CD4-positive, alpha-beta memory T cell (primary cell): ENCODE measurements at places on chromosomes 16 and 17. TPM values are rescaled to one million over a fixed set of nuclear protein-coding genes. Genes with fewer than 3 reads are reported as not detected.

GRCh38 chr16:50208460-50208931 is 55.4 kb downstream of the TENT4B start:
- H3K4me3 ChIP-seq: no peak overlapping the region
- H3K36me3 ChIP-seq: peaks cover 14% of the 10 kb centered on the region
- H3K27me3 ChIP-seq: no peaks in the 10 kb centered on the region
- no peak for DNase-seq
- no peak overlapping the region for H3K27ac ChIP-seq

GRCh38 chr16:56777001-56777400 is 47.1 kb downstream of the NUP93 start:
- no peaks in the 10 kb centered on the region for H3K27me3 ChIP-seq
- H3K27ac ChIP-seq: no peak overlapping the region

GRCh38 chr16:24918641-24919040 is 72.9 kb downstream of the SLC5A11 start:
- H3K4me3 ChIP-seq: no peak overlapping the region
- peaks cover 22% of the 10 kb centered on the region for H3K36me3 ChIP-seq
- DNase-seq: no peak
- H3K27ac ChIP-seq: no peak overlapping the region

- peaks cover 5% of the 10 kb centered on the region for H3K4me1 ChIP-seq
- no peaks in the 10 kb centered on the region for H3K36me3 ChIP-seq
- H3K27me3 ChIP-seq: no peaks in the 10 kb centered on the region
- no peak overlapping the region for H3K4me3 ChIP-seq
These were observed 75.3 kb downstream of the KSR1 start for GRCh38 chr17:27531469-27531961.

GRCh38 chr16:69399361-69399760 is 13.6 kb upstream of the TERF2 start:
- H3K27ac ChIP-seq: no peak overlapping the region
- no peak for DNase-seq
- H3K4me1 ChIP-seq: peaks cover 4% of the 10 kb centered on the region
- H3K36me3 ChIP-seq: no peaks in the 10 kb centered on the region
- no peak overlapping the region for H3K4me3 ChIP-seq

- H3K27ac ChIP-seq: peak overlapping the region; percentile 99
- peak overlapping the region; percentile 95 for H3K4me3 ChIP-seq
- no peaks in the 10 kb centered on the region for H3K36me3 ChIP-seq
- DNase-seq: peak; percentile 58
- no peaks in the 10 kb centered on the region for H3K27me3 ChIP-seq
These were observed 1.0 kb upstream of the ARMC5 start for GRCh38 chr16:31458073-31458843.

DNA sequence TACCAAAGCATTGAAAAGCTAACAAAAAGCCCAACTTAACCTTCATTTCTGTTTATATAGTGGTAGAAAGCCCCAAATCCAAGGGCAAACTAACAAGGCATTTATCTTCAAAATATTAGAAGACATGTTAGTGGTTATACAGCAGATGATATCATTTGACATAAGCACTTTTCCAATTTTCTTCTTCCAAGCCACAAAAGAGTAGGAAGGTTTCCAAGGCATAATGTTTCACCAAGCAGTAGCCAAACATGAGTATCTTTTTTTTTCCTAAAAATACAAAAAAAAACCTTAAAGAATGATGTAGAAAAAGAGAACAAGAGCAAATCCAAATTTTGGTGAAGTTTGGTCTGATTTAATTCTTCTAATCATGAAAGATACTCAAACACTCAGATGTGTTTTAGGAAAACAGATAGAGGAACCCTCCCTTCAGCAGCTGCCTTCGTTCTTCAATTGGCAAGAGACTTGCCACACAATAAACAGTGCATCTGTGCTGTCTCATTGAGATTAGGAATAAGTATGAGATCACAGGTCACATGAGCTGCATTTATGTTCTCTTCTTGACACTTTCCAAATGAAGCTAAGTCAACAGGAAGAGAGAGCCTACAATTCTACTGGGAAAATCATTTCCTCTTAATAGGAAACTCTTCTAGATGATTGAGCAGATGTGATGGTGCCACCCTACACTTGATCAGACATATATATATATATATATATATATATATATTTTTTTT is 106.7 kb downstream of the TTC19 start:
- H3K4me3 ChIP-seq: no peak overlapping the region
- peaks cover 24% of the 10 kb centered on the region for H3K36me3 ChIP-seq
- DNase-seq: no peak
- H3K27me3 ChIP-seq: no peaks in the 10 kb centered on the region
- no peaks in the 10 kb centered on the region for H3K4me1 ChIP-seq

- no peak overlapping the region for H3K4me3 ChIP-seq
- no peaks in the 10 kb centered on the region for H3K27me3 ChIP-seq
- H3K36me3 ChIP-seq: no peaks in the 10 kb centered on the region
These were observed 60.9 kb upstream of the TNRC6A start for GRCh38 chr16:24668481-24669061.

DNA sequence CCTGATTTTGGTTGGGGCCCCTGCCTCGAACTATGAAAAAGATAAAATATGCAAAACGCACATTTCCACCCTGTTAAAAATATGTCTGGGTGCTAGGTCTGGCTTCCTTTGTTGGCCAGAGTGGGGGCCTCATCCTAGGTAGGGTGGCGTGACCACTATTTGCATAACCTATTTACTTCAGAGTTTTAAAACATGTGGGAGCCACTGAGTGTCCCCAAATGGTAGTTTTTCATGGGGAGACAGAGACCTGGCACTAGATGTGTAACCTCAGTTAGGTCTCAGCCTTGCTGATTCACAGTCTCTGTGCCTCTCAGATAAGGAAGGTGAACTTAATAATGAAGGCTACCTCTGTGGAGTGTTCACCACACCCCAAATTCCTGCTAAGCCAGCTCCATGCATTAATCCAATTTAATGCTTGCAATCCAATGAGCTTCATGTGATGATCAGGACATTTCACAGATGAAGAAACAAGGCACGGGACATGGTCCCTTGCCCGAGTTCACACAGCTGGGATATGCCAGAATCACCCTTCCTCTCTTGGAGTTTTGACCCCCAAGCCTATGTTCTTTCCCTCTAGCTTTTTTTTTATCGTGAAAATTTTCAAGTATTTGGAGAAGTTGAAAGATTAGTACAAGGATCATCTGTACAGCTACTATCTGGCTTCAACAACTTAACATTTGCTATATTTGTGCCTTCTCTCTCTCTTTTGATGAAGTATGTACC is 103.4 kb downstream of the IRF8 start:
- H3K27ac ChIP-seq: no peak overlapping the region
- no peaks in the 10 kb centered on the region for H3K36me3 ChIP-seq
- H3K4me3 ChIP-seq: no peak overlapping the region
- H3K4me1 ChIP-seq: peaks cover 17% of the 10 kb centered on the region

DNA sequence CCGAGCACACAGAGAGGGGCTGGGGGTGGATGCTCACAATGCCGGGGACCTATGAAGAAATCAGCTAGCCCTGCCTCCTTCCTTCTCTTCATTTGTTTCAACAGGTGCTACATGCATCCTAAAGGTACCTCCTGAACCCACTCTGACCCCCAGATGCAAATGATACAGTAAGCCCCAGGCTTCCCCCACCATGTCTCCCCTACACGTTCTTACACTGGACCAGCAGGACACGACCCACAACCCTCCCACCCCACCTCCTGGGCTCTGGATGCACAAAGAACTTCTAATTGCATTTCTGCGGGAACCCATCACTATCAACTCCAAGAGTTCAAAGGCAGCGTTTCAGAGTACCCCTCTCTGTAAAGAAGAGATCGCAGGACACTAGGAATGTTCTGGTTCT is 2.1 kb downstream of the XYLT1 start:
- no peaks in the 10 kb centered on the region for H3K27me3 ChIP-seq
- peaks cover 40% of the 10 kb centered on the region for H3K4me1 ChIP-seq
- DNase-seq: no peak
- no peaks in the 10 kb centered on the region for H3K36me3 ChIP-seq
- H3K4me3 ChIP-seq: peak overlapping the region; percentile 68
- no peak overlapping the region for H3K27ac ChIP-seq

GRCh38 chr17:48047113-48047740 is 932 bp upstream of the NFE2L1 start:
- H3K4me3 ChIP-seq: peak overlapping the region; percentile 86
- H3K27me3 ChIP-seq: no peaks in the 10 kb centered on the region
- peaks cover 18% of the 10 kb centered on the region for H3K36me3 ChIP-seq
- peaks cover 47% of the 10 kb centered on the region for H3K4me1 ChIP-seq
- no peak for DNase-seq

DNA sequence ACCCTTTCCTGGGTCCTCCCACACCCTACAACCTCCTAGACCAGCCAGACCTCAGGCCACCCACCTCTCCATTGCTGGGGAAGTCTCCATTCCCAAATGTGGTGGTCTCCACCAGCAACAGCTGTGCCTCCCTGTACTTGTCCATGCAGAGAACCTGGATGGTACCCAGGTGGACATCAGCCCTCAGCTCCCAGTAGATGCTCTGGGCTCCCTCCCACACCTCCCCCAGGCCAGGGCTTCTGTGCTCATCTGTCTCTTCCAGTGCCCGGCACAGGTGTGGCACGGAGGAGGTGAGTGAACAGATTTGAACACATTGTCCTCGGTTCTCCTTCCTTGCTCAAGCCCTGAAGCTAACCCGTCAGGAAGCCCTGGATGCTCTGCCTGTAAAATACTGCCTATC is 34.6 kb downstream of the LGALS9 start:
- no peak overlapping the region for H3K27ac ChIP-seq
- no peak overlapping the region for H3K4me3 ChIP-seq
- no peaks in the 10 kb centered on the region for H3K36me3 ChIP-seq
- no peaks in the 10 kb centered on the region for H3K4me1 ChIP-seq
- H3K27me3 ChIP-seq: no peaks in the 10 kb centered on the region

GRCh38 chr16:53960954-53961616 is 257.1 kb downstream of the FTO start:
- no peak overlapping the region for H3K4me3 ChIP-seq
- DNase-seq: no peak
- H3K4me1 ChIP-seq: no peaks in the 10 kb centered on the region
- no peak overlapping the region for H3K27ac ChIP-seq
- no peaks in the 10 kb centered on the region for H3K36me3 ChIP-seq

DNA sequence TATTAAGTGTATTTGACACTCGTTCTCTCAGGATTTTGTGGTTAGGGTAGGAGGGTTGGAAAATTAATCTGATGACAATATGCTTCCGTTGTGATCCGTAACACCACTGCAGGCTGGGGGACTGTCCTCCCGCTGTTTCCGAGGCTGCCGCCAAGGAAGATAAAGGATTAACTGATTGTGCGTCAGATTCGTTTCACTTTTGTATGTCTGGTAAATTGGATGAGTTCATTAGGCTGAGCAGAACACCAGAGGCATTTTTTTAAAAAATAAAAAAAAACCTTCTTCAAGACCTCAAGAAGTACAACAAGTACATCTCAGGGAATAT is 486.7 kb upstream of the SALL1 start:
- no peak overlapping the region for H3K27ac ChIP-seq
- H3K4me3 ChIP-seq: no peak overlapping the region
- H3K27me3 ChIP-seq: no peaks in the 10 kb centered on the region
- no peaks in the 10 kb centered on the region for H3K4me1 ChIP-seq
- no peak for DNase-seq

- no peak for DNase-seq
- H3K4me1 ChIP-seq: no peaks in the 10 kb centered on the region
- no peak overlapping the region for H3K4me3 ChIP-seq
- H3K36me3 ChIP-seq: peaks cover 32% of the 10 kb centered on the region
- no peak overlapping the region for H3K27ac ChIP-seq
- no peaks in the 10 kb centered on the region for H3K27me3 ChIP-seq
These were observed 14.9 kb upstream of the DDX19A start for GRCh38 chr16:70331588-70332358.

TAF1C gene
- 102 TPM for total RNA-seq

GLOD4 gene
- total RNA-seq: 94.9 TPM

PRKCB gene
- total RNA-seq: 98.1 TPM

SARM1 gene
- total RNA-seq: 37.6 TPM

SHPK gene
- 11.6 TPM for total RNA-seq

TEFM gene
- total RNA-seq: 20.2 TPM

KRT33A gene
- not detected for total RNA-seq
